ENCODE measurements at places on chromosomes 3 and 15. TPM values are rescaled to one million over a fixed set of nuclear protein-coding genes. Genes with fewer than 3 reads are reported as not detected.

DNA sequence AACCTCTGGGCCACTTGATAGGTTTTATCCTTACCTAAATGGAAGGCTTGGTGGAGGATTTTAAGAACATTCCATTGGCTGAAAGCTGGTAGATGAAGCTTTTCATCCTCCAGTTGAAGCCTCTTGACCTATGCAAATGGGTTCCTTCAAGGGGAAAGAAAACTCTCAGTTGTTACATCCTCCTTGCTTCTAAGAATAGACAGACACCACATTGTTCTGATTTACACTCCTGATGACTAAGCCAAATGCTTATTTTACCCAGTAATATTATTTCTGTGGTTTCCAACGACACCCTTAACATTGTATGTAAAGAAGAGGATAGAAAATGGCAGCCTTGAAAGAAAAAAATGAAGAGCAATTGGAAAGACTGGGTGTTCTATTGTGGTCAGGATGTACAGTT is 480.5 kb downstream of the OTOL1 start:
- no peak for DNase-seq
- H3K27ac ChIP-seq, result no peak overlapping the region
- H3K27me3 ChIP-seq, result no peaks in the 10 kb centered on the region

GRCh38 chr3:70464876-70465275 is 152.4 kb upstream of the MDFIC2 start:
- H3K27ac ChIP-seq, result no peak overlapping the region
- H3K4me1 ChIP-seq, result no peaks in the 10 kb centered on the region
- H3K27me3 ChIP-seq, result no peaks in the 10 kb centered on the region
- H3K4me3 ChIP-seq, result no peak overlapping the region
- no peaks in the 10 kb centered on the region for H3K36me3 ChIP-seq

DNA sequence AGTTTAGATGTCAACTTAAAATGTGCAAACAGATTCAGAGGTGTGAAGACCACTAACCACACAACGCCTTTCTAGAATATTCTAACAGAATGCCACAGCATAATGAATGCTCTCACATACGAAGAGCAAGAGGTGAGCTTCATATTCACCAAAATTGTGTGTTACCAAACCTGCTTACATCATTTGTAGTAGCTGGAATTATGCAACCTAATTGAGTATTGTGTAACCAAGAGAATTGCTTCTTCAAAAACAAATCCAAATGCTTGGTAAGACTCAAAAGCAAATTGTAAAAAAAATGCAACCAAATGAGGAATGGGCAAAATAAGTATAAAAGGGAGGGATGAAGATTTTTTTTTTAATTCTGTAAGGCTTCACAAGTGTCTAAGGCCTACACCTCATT is 160.7 kb downstream of the TAFA4 start:
- no peaks in the 10 kb centered on the region for H3K27me3 ChIP-seq
- DNase-seq, result no peak
- H3K36me3 ChIP-seq, result no peaks in the 10 kb centered on the region
- no peaks in the 10 kb centered on the region for H3K4me1 ChIP-seq

DNA sequence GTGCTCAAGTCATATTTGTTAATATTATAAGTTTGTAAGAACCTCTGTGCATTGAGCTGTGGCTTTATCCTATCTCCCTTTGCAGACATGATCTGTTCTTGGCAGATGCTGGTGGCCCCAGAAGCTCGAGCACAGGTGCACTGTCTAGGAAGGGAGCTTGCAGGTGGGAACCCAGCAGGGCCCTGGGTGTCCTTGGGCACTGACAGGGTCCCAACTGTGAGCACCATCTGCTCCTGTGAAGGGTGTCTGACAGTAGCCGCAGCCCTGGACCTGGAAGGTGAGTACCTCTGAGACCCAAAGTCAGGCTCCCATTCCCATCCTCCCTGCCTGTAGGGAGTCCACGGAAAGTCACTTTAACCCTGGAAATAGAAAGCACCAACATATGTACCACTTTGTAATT is 2.4 kb upstream of the REC114 start:
- no peak for DNase-seq
- H3K27me3 ChIP-seq, result peaks cover 8% of the 10 kb centered on the region
- H3K27ac ChIP-seq, result no peak overlapping the region
- H3K4me3 ChIP-seq, result no peak overlapping the region

GRCh38 chr3:50554553-50554952 is 13.0 kb downstream of the C3orf18 start:
- no peaks in the 10 kb centered on the region for H3K27me3 ChIP-seq
- no peaks in the 10 kb centered on the region for H3K36me3 ChIP-seq
- H3K4me1 ChIP-seq, result no peaks in the 10 kb centered on the region
- no peak for DNase-seq

- no peaks in the 10 kb centered on the region for H3K27me3 ChIP-seq
- H3K36me3 ChIP-seq, result no peaks in the 10 kb centered on the region
- peaks cover 14% of the 10 kb centered on the region for H3K4me1 ChIP-seq
- H3K27ac ChIP-seq, result no peak overlapping the region
- peak; percentile 80 for DNase-seq
These were observed 157.9 kb downstream of the CHL1 start for GRCh38 chr3:354432-354831.

DNA sequence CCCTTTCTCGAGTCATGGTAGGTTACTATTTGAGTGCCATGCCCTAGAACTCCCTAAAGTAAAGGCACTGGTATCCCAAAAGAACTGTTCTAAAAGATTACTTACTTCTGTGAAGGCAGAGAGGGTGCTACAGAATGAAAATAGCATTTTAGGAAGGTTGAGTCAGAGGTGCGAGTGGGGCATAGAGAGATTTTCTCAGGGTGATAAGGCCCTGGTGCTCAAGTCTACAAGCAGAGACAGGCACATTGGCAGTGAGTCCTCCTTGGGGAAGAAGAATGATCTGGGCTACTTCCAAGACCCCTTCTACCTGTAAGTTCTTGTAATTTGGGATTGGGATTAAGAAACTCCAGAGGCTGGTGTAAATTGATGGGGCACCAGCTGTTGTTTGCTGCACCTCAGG is 96.7 kb downstream of the AKAP13 start:
- no peak overlapping the region for H3K27ac ChIP-seq
- H3K36me3 ChIP-seq, result no peaks in the 10 kb centered on the region
- peaks cover 85% of the 10 kb centered on the region for H3K4me1 ChIP-seq
- H3K4me3 ChIP-seq, result no peak overlapping the region
- DNase-seq, result no peak

GRCh38 chr3:128497305-128498126 is 4.5 kb upstream of the GATA2 start:
- DNase-seq, result peak; percentile 60
- no peaks in the 10 kb centered on the region for H3K36me3 ChIP-seq
- H3K4me3 ChIP-seq, result no peak overlapping the region
- H3K4me1 ChIP-seq, result peaks cover 14% of the 10 kb centered on the region
- H3K27me3 ChIP-seq, result no peaks in the 10 kb centered on the region

DNA sequence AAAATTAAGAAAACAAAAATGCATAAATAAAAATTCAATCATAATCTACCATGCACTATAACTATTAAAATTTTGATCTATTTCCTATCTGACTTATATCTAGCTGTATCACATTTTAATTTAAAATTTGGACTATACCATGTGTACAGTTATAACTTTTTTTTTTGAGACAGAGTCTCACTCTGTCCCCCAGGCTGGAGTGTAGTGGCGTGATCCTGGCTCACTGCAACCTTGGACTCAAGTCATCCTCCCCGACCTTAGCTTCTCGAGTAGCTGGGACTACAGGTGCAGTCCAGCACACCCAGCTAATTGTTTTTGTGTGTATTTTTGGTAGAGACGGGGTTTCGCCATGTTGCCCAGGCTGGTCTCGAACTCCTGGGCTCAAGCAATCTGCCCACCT is 119.9 kb downstream of the ADAM10 start:
- H3K27me3 ChIP-seq, result no peaks in the 10 kb centered on the region
- no peak overlapping the region for H3K27ac ChIP-seq
- H3K36me3 ChIP-seq, result peaks cover 24% of the 10 kb centered on the region
- peaks cover 11% of the 10 kb centered on the region for H3K4me1 ChIP-seq
- no peak for DNase-seq

- no peak overlapping the region for H3K4me3 ChIP-seq
- no peaks in the 10 kb centered on the region for H3K36me3 ChIP-seq
- H3K4me1 ChIP-seq, result no peaks in the 10 kb centered on the region
- H3K27ac ChIP-seq, result no peak overlapping the region
- DNase-seq, result no peak
- no peaks in the 10 kb centered on the region for H3K27me3 ChIP-seq
These were observed 282.5 kb upstream of the THBS1 start for GRCh38 chr15:39298271-39298962.

DNA sequence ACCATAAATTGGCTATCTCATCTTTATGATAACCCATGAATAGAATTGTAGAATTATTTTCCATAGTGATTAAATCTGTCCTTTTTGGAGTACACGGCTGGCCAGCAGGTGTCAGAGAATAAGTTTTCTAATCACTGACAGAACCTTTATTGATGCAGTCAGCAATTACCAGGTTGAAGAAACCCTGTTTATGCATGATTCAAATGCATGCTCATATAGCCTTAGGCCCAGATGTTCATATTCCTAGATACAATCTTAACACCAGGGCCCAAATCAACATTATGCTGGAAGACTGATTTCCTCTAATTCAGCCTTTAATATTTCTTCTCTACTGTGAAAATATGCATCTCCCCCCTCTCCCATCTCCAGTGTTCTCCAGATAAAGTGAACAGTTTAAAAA is 243.5 kb upstream of the DCBLD2 start:
- DNase-seq, result no peak
- no peaks in the 10 kb centered on the region for H3K27me3 ChIP-seq
- H3K4me3 ChIP-seq, result no peak overlapping the region

- H3K4me3 ChIP-seq, result no peak overlapping the region
- no peaks in the 10 kb centered on the region for H3K27me3 ChIP-seq
- no peaks in the 10 kb centered on the region for H3K36me3 ChIP-seq
- peak overlapping the region; percentile 12 for H3K27ac ChIP-seq
These were observed 2.1 kb downstream of the CMC1 start for GRCh38 chr3:28243424-28244106.

DNA sequence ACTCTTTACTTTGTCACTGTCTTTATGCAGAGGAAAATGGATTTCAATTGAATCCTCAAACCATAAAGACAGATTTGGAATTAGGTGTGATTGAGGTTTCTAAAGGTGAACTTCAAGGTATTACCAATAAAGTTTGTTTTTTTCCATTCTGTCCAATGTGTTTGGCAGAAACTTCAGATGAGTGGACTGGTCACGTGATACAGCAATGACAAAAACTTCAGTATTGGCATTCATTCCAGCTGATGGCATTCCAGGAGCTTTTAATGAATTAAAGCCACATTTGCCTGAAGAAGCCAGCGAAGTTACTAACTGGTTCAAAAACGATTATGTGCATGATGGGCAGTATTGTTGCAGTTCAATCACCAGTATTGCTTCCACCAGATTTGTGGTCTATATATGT is 4.5 kb upstream of the MASP1 start:
- no peak overlapping the region for H3K27ac ChIP-seq
- no peaks in the 10 kb centered on the region for H3K4me1 ChIP-seq
- H3K4me3 ChIP-seq, result no peak overlapping the region
- H3K27me3 ChIP-seq, result no peaks in the 10 kb centered on the region
- no peaks in the 10 kb centered on the region for H3K36me3 ChIP-seq

DNA sequence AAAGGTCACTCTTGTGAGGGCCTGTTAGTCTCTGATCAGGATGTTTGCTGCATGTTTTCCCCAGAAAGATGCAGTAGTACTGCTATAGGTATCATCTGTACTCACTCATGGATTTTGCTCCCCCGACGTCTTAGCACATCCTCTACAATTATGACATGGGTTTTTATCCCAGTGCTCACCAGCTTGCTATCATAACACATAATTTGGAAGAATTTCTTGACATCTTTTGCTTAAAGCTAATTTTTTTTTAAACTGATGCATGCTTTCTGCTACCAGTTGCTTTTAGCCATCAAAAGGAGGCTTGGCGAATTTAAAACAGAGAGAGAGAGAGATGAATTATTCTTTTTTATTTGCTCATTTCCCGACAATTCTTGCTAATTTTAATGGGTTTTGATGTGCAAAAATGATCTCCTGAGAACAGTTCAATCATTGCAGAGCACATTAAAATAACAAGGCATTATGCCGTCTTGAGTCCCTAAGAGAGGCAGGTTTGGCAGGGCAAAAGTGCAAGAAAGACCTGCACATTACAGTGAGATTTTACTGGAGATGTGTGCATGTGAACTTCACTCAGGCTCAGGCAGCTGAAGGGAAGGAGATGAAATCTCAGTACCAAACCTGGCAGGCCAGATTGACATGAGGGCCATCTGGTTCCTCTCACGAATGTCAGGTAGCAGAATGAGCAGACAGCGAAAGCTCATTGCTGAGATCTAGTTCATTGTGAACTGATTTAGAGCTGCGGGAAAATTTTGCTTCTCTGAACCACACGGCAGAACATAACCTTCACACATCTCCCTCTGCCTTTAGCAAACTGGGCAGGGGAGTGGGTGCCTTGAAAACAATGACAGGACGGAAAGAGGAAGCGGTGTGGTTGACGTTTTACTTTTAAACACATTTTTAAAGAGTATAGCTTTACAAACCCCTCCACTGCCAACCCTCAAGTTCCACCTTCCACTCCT is 25.9 kb upstream of the GOLGA8B start:
- H3K4me1 ChIP-seq, result peaks cover 4% of the 10 kb centered on the region
- DNase-seq, result peak; percentile 5
- peaks cover 7% of the 10 kb centered on the region for H3K27me3 ChIP-seq
- no peak overlapping the region for H3K27ac ChIP-seq
- no peak overlapping the region for H3K4me3 ChIP-seq

GRCh38 chr3:17852217-17852616 is 109.8 kb upstream of the TBC1D5 start:
- H3K36me3 ChIP-seq, result no peaks in the 10 kb centered on the region
- DNase-seq, result no peak
- H3K27ac ChIP-seq, result no peak overlapping the region
- no peaks in the 10 kb centered on the region for H3K4me1 ChIP-seq
- no peak overlapping the region for H3K4me3 ChIP-seq

DNA sequence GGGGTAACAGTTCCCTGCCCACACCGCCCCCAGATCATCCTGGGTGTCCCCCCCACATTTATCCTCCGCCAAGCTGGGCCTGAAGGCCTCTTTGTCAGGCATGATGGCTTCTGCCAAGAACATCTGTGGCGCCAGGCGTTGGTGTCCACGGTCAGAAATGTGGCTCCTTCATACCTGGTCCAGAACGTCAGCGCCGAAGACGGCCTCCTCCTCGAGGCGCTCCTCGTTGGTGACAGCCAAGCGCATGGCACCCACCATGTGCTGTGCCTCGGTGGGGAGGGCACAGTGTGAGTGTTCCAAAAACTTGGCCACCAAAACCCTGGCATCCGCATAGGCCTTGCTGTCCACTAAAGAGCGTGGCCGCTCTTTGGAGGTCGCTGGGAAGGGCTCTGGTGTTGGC is 146.5 kb downstream of the NSMCE3 start:
- H3K27ac ChIP-seq, result no peak overlapping the region
- H3K4me3 ChIP-seq, result no peak overlapping the region
- H3K4me1 ChIP-seq, result no peaks in the 10 kb centered on the region
- DNase-seq, result no peak
- no peaks in the 10 kb centered on the region for H3K27me3 ChIP-seq

Gene DUOX1
- not detected for polyA plus RNA-seq

Gene ZNF80
- 0.04 TPM for polyA plus RNA-seq

Gene C3orf62
- polyA plus RNA-seq, result 8.7 TPM

Gene ROPN1
- polyA plus RNA-seq, result not detected

Gene DHX36
- polyA plus RNA-seq, result 51.7 TPM

Gene SLC6A20
- not detected for polyA plus RNA-seq
